ENCODE measurements at places on chromosomes 5 and 9.

DNA sequence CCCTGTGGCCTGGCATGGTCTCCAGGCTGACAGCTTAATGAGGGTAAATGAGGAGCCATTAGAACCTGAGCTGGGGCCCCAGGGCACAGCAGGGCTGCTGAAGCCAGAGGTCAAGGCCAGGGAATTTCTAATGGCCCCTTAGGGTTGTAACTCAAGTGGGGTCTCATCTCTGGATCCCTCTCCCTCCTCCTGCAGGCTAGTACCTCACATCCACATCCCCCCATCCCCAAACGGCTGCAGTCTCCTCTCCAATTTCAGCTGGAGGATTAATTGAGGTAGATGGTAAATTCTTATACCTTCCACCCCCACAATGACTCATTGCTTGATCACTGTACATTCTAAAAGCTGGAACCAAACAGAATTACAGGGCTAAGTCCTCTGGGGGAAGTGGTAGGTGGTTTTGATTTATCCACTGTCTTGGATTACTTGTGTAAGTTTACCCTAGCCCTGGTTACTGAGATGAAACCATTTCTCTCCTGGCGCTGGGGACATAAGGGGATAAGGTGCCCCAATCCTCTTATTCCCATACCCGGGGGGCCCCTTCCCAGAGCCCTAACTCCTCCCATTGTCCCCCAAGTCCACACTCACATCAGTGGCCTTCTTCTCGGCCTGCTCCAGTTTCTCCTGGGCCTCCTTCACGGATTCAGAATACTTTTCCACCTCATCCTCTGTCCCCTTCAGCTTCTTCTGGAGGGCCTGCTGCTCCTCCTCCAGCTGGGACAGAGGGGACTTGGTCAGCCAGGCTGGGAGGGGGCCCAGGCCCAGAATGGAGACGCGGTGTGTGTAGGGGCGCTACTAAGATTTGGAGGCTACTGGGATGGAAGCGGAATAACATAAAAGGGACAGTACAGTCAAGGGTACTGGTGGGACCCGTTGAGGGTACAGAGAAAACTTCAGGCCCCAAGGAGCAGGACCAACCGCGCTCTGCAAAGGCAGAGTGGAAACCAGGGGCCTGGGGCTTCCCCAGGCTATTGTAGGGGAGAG lies 875 bp downstream of the TPM2 start:
- peak; percentile 60 for DNase-seq

- peak; percentile 85 for DNase-seq
Observed at GRCh38 chr5:56269216-56269927, 36.2 kb upstream of the ANKRD55 start.

GRCh38 chr9:33192493-33193255 lies 25.5 kb upstream of the B4GALT1 start:
- no peak for DNase-seq

DNA sequence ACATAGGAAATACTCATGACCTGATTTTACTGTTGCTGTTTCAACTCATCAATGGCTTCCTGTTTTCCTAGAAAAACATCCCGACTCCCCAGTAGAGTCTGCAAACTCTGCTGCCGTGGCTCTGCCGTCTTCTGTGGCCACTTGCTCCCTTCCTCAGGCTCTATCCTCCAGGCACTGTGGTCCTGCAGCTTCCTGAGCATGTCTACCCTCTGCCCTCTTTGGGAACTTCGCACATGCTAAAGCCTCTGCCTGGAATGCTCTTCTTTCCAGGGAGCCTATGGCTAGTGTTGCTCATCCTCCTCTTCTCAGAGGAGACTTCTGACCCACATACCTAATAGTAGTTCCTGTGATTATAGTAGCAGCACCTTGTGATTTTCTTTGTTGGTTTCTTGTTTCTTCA lies 256.9 kb downstream of the MAN2A1 start:
- DNase-seq, result no peak

GRCh38 chr9:123820139-123820538 lies 109.8 kb downstream of the DENND1A start:
- no peak for DNase-seq

GRCh38 chr5:87827539-87827938 lies 414.8 kb upstream of the CCNH start:
- no peak for DNase-seq

DNA sequence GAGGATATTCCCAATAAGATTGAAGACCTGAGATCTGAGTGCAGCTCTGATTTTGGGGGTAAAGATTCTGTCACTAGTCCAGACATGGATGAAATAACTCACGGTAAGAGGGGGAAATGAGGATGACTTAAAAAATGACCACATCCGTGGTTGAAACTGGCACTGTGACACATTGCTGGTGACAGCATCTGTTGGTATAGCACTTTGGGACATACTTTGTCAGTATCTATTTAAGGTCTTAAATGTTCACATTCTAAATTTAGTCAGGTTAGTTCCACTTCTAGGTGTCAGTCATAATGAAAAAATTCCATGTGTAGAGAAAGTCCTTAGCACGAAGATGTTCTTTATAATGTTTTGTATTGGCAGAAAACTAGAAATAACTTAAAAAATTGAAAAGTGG lies 70.9 kb downstream of the GAPVD1 start:
- no peak for DNase-seq

GRCh38 chr5:109252731-109253130 lies 157.0 kb downstream of the PJA2 start:
- no peak for DNase-seq

DNA sequence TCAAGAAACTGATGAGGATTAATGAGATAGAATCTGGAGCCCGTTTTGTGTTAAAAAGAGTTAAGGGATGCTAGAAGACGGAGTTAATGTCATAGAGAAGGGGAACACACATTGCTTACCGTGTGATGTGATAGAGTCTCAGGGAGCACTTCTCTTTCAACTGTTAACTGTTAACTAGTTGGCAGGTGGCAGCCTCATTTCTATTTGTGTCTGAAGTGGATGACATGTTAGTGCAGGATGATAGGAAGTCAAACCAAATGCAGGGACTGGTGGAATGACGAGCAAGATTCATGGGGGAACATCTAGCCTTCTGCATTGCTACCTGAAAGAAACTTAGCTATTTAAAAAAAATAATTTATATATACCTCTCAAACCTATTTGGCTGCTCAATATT lies 222.7 kb downstream of the MAST4 start:
- no peak for DNase-seq

DNA sequence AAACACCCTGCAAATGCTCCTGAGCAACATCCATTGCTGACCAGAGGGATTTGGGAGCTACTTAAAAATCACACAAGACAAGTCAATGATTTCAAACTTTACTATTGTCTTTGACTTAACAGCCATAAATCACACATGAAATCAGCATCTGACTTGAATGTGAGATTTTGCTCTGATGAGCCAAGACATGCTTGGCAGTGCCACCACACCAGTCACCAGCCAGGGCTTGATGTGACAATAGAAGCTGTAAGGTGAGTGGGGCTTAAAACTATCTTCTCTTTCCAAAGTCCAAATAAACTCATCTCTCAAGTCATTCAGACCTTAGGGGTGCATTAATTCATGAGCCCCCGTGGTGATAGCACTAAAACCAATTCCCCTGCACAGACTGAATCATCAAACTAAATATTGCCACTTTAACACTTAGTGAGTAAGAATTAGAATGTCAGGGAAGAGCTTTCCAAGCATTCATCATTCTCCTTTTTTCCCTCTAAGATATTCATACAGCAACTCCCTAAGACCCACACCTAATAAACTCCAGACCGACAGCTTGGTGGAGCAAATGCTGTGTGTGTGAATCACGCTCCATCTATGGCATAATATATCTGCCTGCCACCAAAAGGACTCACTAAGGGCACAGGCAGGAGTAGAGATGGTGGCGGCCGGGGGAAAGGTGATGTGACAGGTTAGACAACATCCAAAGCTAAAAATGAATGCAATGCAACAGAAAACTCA lies 119.4 kb downstream of the SPOCK1 start:
- DNase-seq, result no peak

- DNase-seq, result no peak
Observed at GRCh38 chr5:112555691-112556090, 136.6 kb upstream of the EPB41L4A start.

DNA sequence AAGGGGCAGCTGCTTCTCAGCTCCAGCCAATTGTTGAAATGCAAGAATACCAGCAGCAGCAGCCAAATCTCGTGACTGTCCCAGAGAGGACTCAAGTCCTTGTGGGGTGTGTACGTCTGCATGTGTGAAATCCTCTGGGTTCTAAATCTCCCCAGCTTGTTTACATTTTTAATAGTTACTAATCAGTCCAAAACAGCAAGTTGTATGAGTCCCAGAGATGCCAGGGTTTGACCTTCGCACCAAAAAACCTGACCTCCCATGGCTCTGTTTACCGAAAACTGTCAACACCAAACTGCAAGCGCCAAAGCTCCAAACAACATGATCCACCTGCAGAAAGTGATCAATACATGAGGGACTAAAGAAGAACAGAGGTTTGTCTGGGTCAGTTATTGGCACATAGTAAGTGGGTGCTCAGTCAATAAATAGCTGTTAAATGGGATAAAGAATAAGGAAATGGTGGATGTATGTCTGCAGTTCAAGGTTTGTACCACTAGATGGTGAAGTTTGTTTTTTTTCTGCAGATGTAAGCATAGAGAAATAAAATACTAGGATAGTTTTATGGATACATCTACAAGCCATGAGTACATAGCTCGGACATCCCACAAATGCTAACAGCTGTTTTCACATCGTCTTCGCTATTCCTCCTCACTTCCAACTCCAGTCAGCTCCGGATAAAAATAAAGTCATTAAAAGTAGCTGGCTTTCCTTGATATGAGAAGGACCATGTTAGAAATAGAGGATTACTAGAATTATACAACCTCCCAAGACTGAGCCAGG lies 85.3 kb upstream of the ADRB2 start:
- DNase-seq, result peak; percentile 80

GRCh38 chr5:39759701-39760100 lies 334.9 kb upstream of the DAB2 start:
- peak; percentile 65 for DNase-seq

GRCh38 chr5:149201121-149201637 lies 59.9 kb downstream of the ABLIM3 start:
- DNase-seq, result no peak

GRCh38 chr5:79020861-79021561 lies 35.9 kb upstream of the ARSB start:
- DNase-seq, result peak; percentile 30

DNA sequence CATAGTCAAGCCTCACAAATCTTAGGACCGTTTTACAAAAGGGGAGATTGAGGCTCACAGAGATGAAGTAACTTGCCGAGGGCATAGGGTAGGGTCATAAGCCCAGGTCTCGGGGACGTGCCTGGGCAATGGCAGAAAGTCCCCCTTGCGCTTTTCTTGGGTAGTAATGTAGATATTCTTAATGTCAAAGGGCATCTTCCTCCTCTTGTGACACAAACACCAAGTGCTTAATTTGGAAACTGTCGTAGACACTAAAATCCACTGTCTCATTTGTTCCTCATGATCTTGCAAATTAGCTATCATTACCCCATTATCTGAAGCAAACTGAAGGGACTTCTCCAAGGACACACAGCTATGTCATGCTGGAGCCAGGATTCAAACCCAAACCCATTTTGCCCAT lies 180.8 kb downstream of the GAS1 start:
- DNase-seq, result peak; percentile 90

GRCh38 chr9:137058521-137059234 lies 4.8 kb upstream of the ENTPD2 start:
- DNase-seq, result no peak

- DNase-seq, result no peak
Observed at GRCh38 chr5:68419081-68419636, 203.6 kb downstream of the PIK3R1 start.

GRCh38 chr9:34510497-34511468 lies 12.0 kb downstream of the ENHO start:
- DNase-seq, result no peak

DNA sequence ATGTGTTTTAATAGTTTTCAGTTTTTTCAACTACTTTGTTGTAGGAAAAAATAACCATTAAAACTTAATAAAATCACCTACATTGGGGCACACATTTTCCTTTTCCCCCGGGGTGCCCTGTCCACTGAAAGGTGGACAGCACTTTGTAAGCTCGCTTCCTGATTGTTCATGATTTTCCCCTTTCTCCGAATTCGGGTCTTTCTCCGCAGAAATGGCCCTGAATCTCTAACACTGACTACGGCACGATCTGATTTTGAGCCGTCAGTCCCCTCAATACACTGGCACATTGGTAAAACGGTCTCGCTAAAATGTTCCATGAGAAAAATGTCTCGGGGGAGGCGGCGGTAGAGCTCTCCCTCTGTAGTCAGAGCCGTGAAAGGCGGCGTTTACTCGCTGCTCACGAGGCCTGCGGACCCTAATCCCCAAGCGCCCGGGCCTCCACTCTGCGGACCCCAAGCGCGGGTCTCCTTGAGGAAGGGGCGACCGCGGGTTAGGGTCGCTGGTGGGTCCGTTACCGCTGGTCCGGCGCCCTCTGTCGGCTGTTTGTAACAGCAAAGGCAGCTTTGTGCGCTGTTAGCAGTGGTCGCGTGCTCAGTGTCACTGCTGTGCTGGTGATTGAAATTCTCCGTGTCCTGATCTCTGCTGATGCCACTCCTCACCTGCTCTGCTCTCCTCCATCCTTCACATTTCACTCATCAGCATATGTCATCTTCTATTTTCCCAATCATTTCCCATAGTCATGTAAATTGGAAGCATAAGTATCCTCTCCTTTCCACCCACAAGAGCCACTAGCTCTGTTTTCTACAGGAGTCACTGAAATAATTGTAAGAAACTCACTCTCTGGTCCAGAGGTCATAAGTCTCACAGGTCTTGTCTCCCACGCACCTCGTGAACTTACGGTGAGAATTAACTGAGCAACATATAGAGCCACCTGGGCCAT lies 10.8 kb upstream of the IFNA2 start:
- peak; percentile 55 for DNase-seq
